ENCODE measurements at places on chromosomes 2 and 18.

DNA sequence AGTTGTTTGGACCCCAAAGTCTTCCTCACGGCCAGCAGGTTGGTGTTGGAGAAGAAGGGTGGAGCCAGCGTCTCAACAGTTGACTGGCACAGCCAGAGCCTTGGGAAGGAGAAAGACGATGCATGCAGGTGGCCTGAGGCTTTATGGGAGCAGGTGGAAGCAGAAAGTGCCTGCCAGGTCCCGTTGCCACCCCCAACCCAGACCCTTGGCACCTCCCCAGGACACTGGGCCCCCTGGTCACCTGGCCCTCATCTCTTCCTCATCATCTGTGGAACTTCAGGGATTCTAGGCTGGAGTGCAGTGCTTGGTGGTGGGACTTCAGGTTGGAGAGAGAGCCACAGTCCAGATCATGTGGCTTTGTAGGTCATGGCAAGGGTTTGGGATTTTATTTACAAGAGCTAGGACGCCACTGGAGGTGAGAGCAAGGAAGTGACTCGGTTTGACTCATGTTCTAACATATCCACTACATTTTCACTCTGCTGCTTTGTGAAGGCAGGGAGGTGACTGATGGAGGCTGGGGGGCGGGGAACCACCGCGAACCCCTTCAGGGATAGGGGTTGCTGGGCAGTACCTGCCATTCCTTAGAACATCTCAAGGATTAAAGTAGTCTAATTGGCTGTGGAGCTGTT, 62.5 kb upstream of the B3GNT7 start:
- DNase-seq: no peak

DNA sequence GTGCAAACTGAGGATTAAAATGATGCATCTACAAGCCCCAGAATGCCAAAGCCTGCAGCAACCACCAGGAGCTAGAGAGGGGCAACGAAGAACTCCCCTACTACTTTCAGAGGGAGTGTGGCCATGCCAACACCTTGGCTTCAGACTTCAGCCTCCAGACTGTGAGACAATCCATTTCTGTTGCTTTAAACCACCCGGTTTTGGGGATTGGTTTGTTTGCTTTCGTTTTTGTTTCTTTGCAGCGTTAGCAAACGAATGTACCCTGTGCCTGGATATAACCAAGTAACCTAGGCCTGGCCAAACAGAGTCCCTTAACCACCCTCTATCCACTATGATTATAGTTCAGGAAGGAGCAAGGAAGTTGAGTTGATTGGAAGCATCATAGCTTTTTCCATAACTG, 171.2 kb upstream of the NCK2 start:
- no peak for DNase-seq

GRCh38 chr2:39228413-39229209, 15.2 kb downstream of the CDKL4 start:
- DNase-seq: no peak

GRCh38 chr2:96091711-96092572, 24.4 kb downstream of the ADRA2B start:
- no peak for DNase-seq

DNA sequence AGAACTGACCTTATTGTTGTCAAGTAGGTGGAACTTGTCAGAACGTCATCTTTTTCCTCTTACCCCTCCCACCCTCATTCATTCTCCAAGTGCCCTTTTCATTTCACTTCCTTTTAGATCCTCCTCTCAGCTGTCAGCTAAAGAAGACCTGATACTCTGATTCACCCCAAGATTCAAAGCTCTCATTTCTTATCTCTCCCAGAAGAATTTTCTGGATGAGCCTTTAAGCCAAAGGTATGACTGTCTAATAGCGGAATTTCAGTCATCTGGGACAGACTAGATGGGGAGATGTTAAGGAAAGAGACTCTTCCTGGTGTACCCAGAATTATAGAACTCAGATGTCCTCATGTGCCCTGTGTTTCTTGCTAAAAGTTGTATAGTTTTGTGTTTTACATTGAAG, 53.9 kb downstream of the TCF7L1 start:
- no peak for DNase-seq

DNA sequence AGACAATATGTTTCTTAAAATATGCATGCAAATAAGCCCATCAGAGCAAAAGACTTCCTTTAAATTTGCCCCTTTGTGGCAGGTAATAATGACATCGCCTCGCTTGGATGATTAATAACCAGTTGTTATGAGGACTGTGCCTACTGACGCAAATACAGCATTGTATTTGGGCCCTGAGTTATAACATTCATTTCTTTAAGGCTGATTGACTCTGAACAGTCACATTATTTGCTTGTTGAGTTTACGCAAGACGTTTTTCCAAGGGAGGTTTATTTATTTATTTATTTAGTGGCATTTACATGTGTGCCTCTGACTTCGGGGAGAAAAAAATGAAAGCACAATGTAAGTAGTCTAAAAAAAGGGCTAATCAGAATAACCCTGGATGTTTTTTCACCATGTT, 88.3 kb downstream of the SLC8A1 start:
- no peak for DNase-seq

DNA sequence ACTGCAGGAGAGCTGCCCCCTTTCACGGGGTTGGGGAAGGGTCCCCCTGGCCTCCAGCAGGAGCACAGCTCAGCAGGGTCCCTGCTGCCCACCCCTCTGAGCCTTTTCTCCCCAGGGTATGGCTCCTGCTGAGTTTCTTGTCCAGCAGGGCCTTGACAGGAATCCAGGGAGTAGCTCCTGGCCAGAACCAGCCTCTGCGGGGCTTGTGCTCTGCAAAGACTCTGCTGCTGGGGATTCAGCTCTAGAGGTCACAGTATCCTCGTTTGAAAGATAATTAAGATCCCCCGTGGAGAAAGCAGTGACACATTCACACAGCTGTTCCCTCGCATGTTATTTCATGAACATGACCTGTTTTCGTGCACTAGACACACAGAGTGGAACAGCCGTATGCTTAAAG, 21.2 kb downstream of the FOSL2 start:
- DNase-seq: no peak

GRCh38 chr2:20012282-20013125, at the start of gene MATN3:
Gene MATN3 (minus strand): TSS chr2:20012668. CDS start chr2:20012631, 37 bp downstream.
- no peak for DNase-seq

GRCh38 chr2:105257981-105258380, 16.4 kb downstream of the GPR45 start:
- no peak for DNase-seq

DNA sequence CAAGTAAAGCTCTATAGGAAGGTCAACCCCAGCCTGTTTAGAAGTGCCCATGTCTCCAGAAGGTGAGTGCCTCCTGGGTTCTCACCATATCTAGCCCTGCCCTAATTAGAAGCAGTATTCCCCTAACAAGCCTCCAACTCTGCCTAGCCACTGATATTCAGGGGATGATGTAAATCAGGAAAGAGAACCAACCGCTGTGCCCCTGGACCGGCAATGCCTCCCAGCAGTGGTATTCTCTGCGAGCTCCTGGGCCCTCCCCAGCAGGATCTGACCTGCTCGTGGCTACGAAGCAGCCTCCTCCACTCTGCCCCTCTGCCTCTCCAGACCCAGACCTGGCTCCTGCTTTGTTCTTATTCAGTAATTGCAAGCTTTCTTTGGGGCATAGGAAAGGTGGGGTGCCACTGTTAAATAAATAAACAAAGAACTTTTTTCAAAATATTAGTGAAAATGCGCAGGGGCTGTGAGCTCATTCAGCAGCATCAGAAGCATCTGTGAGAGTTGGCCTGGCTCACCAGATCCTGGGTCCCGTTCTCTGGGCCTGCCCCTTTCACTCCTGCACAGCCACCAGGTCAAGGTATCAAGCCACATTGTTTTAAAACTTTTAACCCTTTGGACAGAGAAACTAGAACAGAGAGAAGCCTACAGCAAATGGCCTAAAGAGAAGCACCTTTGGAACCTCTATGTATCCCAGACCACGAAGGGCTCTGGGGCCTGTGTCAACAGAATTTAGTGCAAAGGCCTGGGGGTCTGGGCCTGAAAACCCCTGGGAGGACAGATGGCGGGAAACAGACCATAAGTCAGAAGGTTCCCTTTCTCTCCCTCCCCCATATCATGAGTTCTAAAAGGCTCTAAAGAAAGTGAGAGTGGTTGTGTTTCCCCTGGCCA, 11.9 kb downstream of the MREG start:
- DNase-seq: no peak

GRCh38 chr18:22094358-22094734, 75.0 kb upstream of the GATA6 start:
- DNase-seq: no peak

Measured in NCI-H1436 treated with DMSO at 0.1 percent for 48 hours (cell line).